ENCODE measurements at places on chromosomes 2 and 18.

- DNase-seq: peak; percentile 81
These were observed 26.4 kb upstream of the MSTN start for GRCh38 chr2:190088917-190089316.

DNA sequence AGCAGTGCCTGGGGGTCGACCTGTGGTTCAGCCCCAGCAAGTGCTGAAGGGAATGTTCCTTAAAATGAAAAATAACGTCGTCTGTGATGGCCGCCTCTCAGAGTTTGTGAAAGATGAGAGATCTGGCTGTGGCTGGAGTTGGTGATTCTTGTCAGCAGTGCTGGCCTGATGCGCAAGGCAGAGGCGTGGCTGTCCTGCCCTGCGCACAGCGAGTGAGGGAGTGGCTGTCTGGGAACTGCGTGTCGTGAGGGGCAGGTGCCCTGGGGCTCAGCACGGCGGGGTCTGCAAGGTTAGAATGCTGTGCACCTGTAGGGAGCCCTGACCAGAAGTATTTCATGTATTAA lies 8.8 kb downstream of the NFATC1 start:
- DNase-seq: no peak

GRCh38 chr18:51342815-51343214 lies 145.3 kb upstream of the MEX3C start:
- no peak for DNase-seq

GRCh38 chr2:215104226-215104625 lies 34.2 kb downstream of the ABCA12 start:
- no peak for DNase-seq

DNA sequence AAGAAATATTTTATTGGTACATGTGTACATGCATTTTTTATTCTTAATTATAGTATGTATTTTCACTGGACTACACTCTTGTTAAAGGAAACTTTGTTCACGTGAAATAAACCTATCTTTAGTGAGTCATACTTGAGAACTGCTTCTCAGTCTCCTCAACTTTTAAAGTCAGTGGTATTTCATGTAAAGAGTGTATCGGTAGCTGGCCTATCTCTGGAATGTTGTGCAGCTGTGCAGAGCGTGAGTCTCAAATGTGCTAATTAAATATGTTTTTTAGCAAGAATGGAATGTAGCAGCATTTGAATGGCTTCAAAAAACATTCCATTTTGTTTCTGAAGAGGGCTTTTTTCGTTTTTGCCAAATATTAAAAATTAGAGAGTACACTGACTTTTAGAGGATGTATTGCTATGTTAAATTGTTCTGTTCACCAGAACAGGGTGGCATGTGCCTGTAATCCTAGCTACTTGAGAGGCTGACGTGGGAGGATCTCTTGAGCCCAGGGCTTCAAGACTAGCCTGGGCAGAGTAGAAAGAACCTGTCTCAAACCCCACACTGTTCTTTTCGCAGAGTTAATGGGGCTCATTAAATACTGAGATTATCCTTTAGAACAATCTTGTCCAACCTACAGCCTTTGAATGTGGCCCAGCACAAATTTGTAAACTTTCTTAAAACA lies 14.3 kb downstream of the SPTBN1 start:
- no peak for DNase-seq

- DNase-seq: no peak
These were observed at the start of gene CCDC141 for GRCh38 chr2:179049546-179050311. Gene CCDC141 (minus strand): TSS chr2:179050137. CDS start chr2:179049941, 196 bp downstream.

DNA sequence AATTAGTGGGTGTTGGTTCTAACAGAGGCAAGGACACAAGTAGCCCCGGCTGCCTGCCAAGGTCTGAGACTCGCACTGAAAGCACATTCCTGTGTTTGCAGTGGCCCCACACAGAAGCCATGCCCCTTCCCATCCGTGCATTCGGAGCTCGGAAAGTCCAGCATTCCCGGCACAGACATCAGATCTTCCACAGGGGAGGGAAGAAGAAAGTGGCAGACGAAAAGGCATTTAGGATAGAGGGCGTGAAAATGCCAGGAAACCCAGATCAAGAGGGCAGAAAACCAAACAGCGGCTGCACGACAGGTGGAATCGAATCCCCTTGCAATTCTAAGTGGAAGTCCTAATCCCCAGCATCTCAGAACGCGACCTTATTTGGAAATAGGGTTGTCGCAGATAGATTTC lies 105.5 kb upstream of the ASB18 start:
- DNase-seq: no peak

- DNase-seq: no peak
These were observed 87.8 kb downstream of the KCTD18 start for GRCh38 chr2:200422071-200422470.

- DNase-seq: no peak
These were observed 337.1 kb downstream of the DYSF start for GRCh38 chr2:71790226-71791060.

- no peak for DNase-seq
These were observed 208.8 kb upstream of the CRIM1 start for GRCh38 chr2:36146765-36147164.

DNA sequence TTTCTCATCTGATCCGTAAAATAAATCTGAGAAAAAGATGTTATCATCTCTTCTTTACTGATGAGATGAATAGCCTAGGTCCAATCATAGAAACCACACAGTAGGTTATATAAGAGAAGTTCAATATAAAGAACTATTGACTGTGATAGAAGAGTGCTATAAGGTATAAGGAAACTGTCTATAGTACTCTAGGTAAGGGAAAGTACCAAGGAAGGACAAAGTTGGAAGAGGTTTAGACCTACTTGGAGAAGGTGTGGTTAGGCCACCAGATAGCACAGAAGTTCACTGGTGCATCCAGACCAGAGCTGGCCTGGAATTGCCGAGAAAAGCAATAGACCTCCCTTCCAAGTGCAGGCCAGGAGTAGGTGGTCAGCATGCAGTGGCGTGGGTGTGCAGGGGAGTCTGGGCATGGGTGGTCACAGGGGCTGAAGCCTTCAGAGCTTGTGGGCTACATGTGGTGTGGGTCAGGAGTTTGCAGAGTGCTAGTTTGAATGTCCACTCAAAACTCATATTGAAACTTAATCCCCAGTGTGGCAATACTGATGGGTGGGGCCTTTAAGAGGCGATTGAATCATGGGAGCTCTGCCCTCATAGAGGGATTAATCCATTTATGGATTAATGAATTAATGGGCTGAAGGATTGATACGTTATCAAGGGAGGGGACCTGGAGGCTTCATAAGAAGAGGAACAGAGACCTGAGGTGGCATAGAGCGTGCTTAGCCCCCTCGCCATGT lies 86.3 kb downstream of the ALPK2 start:
- no peak for DNase-seq

- no peak for DNase-seq
These were observed 450.4 kb upstream of the TCF4 start for GRCh38 chr18:56038171-56039030.

DNA sequence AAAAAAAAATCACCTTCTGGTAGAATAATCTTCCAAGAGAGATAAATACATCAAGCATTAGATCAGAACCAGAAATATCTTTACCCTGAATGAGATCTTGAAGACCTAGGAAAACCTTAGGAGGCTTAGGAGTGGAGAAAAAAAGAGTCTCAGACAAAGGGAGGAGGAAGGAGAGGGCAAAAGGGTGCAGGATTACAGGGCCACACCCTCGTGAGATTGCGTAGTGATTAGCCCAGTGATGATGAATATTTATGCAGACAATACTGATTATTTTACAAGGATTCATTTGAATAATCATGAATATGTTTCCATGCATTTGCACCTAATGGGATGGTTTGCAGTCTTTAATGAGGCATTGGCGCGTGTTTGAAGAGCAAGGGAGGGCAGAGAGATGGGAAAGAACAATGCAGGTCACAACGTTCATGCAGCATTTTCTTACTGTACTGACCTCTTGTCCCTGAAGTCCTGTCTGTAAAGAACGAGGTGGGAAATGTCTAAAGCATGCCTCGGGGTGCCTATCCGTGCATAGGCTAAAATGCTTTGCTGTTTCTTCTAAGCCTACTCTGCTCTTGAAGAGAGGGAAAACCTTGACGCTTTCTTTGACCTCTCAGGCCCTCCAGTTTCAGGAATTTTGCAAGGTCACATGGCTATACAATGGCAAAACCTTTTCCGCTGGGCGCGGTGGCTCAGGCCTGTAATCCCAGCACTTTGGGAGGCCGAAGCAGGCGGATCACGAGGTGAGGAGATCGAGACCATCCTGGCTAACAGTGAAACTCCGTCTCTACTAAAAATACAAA lies 18.6 kb upstream of the ZNF532 start:
- DNase-seq: no peak

- DNase-seq: no peak
These were observed 5.9 kb downstream of the ASXL3 start for GRCh38 chr18:33583901-33584300.

- peak; percentile 68 for DNase-seq
These were observed 171.9 kb upstream of the GATA6 start for GRCh38 chr18:21997207-21998143.

DNA sequence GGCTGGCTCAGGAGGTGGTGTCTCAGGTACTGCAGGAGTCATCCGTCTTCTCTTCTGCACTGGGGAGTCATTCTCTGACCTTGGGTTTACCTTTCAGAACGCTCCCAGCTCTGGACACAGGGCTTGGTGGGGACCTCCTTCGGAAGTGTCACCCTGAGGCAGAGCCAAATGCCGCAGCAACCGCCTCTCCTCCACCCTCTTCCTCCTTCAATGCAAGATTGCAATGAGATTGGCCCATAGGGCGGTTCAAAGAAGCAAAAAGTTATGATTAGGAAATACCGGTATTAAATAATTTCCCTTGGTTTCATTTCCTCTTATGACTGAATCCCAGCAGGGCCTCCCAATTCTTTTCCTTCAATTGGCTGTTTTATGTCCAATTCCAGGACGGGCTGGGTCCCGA lies 178.8 kb downstream of the ACKR3 start:
- peak; percentile 90 for DNase-seq

DNA sequence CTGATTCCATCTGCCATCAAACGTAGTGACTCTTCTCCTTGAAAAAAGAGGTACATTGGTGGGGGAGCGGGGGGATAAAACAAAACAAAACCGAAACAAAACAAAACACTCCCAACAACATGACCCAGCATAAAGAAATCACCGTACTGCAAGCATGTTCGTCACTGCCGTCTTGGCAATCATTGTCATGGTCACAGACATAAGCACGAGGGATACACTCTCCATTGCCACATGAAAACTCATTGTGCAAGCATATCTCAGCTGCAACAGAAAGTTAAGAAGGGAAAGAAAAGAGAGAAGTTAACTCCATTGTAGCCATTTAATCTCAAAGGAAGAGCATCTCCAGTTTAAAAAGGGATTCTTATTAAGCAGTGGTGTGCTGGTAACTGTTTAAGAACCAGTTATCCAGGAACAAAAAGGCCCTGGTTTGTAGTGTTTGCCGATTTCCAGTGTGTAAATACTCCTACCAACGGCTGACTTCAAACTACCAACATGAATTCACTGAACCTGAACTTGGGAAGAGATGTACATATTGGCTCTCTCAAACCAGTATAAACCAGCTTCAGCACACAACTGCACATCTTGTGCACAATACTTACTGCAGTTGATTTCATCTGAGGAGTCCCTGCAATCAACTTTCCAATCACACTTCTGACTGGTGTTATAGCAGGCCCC lies 68.2 kb downstream of the LRP2 start:
- peak; percentile 61 for DNase-seq

- DNase-seq: no peak
These were observed 926.9 kb downstream of the DCC start for GRCh38 chr18:53266850-53267249.

DNA sequence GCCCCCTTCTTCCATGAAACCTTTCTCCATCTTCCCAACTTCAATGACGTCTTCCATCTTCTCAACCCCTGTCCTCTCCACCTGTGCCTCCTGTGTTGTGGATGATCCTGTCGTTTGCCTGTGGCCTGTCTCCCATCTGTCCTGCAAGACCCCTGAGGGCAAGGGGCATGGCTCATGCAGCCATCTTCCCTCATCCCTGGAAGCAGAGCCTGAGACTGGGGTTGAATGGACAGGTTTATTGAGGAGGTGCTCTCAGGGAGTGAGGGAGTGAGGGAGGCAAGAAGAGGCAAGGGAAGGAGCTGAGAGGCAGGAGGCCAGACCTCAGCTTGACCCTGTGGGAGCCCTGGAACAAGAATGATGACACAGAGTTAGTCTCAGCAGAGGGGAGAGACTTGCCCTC lies 7.3 kb downstream of the SPATA3 start:
- no peak for DNase-seq

- DNase-seq: no peak
These were observed 52.3 kb downstream of the THOC1 start for GRCh38 chr18:215448-216010.

GRCh38 chr2:36982467-36982866 lies 16.1 kb upstream of the STRN start:
- DNase-seq: no peak

- DNase-seq: peak; percentile 86
These were observed 32.9 kb downstream of the EPAS1 start for GRCh38 chr2:46329803-46330775.

- no peak for DNase-seq
These were observed 165.8 kb downstream of the RPIA start for GRCh38 chr2:88857274-88857741.
